ENCODE measurements at places on chromosomes 11 and 22.
A peak's percentile ranks its signal among the peaks of the same experiment; 100 is the strongest.

- peak; percentile 73 for DNase-seq
Observed at GRCh38 chr11:57249384-57250319, 12.6 kb upstream of the APLNR start.

DNA sequence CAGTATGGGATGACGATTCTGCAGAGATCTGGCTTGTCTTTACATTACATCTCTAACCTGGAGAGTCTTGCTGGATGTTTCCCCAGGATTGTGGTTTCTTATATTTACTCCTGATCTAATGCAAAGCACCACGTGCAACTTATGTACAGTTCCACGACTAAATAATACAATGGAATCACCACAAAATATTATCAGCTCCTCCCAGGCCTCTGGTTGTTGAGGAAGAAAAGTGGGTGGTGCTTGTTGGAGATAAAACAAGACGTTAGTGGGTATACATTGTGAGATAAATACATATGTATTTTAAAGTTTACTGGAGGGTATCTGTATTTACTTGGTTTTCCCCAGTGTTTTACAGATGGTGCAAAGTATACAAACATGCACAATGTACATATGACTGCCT, 569.7 kb downstream of the NTM start:
- DNase-seq, result no peak

DNA sequence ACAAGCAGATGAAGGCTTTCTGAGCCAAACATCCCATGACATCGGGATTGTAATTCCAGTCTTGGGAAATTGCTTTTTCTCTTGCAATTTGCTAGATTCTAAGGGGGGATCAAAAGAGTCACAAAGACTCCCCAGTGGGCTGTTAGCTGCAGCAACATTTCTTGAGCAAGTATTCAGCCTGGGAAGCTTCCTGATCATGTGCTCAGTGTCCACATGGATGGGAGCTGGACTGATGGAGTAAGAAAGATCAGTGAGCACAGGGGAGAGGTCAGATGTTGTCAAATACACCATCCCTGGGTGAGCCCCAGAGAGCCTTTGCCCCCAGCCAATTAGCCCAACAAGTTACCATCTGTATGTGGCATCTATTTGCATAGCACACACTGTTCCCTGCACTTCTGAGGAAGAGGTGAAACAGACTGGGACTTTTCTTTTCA, 10.2 kb upstream of the GRK3 start:
- no peak for DNase-seq

GRCh38 chr11:95593111-95593510, 196.5 kb downstream of the FAM76B start:
- peak; percentile 19 for DNase-seq

GRCh38 chr11:15940462-15941205, 415.7 kb downstream of the SOX6 start:
- DNase-seq, result no peak

DNA sequence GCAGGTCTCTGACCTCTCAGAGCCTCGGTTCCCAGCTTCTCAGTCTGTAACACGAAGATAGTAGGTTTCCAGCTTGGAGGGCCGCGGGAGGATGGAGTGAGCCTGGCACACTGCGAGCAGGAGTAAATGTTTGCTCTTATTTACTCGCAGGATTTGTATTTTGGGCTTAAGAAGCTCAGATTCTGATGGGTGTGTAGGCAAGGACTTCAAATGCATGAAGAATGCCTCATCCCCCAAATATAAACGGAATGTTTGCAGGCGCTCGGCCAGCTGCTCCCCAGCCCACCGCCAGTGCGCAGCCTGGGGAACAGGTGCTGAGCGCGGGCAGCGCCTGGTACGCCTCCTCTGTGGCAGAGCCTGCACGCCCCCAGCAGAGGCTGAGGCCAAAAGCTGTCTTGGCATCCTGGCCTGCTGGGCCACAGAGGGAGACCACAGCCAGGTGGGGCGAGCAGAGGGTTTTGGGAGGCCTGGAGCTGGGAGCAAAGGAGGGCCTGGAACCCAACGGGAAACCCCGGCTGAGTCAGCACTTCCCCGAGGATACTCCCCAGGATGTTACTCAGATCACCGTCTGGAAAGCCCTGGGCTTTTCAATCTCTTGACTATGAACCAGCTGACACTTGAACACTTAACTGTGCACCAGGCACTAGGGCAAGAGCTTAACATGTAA, 9.4 kb downstream of the EHD1 start:
- no peak for DNase-seq

DNA sequence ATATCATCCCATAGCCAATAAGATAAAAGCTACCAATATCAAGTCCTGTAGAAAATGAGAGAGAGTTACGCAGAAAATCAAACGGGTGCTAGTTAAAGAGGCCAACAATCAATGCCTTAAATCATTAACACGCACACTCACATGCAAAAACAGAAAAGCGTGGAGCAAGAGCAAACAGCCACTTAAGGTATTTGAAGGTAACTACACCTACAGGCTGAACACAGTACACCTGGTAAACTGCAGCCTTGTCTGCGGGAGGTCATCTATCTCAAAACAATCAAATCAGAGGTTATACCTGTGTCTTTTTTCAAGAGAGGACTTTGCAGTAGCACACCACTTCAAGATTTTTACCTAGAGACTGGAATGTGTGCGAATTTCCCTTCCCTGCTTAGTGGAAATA, 23.6 kb downstream of the SLC35F2 start:
- no peak for DNase-seq

- no peak for DNase-seq
Observed at GRCh38 chr11:109148669-109149068, 273.3 kb upstream of the C11orf87 start.

DNA sequence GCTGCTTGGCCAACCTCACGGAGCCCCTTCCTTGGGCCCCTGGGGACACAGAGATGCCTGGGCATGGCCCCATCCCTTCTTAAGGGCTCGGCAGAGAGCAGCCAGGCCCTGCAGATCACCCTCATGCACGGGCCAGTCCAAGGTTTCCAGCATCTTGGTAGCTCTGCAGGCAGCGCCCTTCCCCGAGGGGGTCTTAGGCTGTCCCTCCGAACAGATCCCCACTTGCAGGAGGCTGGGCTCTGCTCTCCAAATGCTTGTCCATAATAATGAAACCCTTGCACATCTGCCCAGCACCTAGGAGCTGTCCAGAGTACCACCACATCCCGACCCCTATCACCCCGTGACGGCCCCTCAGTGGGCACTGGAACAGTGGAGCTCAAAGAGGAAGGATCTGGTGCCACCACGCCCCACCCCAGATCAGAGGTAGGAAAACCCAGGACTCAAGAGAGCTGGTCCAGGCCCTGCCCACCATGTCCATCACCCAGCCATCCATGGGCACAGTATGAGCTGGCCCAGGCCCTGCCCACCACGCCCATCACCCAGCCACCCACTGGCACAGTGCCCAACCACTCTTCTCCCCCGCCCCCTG, 92.5 kb upstream of the PRR5 start:
- DNase-seq, result peak; percentile 49

GRCh38 chr22:35197071-35197470, 60.2 kb upstream of the HMGXB4 start:
- DNase-seq, result no peak

GRCh38 chr22:45334068-45334467, 24.3 kb downstream of the FAM118A start:
- no peak for DNase-seq

- DNase-seq, result peak; percentile 99
Observed at GRCh38 chr11:93741094-93741881, at the start of the genes C11orf54 and TAF1D. Gene C11orf54 (plus strand): TSS chr11:93741672. CDS start chr11:93747394, 5,722 bp downstream. Gene TAF1D (minus strand): TSS chr11:93741495. CDS start chr11:93739304, 2,191 bp downstream.

DNA sequence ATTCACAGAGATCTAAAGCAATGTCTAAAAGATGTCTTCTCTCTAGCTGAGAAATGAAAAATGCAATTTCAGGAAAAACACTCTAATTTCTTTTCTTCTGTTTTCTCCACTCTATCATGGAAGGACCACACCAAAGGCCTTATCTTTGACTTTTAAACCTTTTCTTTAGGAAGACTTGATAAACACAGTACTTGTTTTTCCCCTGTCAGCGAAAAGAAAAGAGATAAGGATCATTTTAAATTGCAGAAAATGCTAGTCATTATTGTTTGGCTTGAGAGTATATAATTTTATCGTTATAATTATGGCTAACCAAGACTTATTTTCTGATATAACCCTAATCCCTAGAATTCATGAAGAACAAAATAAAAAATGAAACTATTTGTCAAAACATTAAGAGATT, 462.4 kb upstream of the API5 start:
- DNase-seq, result no peak

DNA sequence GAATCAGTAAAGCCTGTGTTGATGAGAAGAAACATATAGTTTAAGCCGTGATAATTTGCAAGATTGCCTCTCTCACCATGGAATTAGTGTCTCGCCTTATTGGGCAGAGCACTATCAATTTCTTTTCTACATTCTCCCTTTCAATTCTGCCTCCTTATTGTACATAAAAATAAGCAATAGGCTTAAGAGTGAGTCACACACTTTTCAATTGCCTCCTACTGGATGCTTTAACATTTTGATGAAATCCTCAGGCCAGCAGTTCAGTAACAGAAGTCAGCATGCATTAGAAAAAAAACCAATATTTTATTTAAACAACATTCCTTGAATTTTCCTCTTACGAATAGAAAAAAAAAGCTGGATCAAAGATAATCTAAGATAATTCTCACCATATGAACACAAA, 33.8 kb upstream of the VWA5A start:
- DNase-seq, result no peak

DNA sequence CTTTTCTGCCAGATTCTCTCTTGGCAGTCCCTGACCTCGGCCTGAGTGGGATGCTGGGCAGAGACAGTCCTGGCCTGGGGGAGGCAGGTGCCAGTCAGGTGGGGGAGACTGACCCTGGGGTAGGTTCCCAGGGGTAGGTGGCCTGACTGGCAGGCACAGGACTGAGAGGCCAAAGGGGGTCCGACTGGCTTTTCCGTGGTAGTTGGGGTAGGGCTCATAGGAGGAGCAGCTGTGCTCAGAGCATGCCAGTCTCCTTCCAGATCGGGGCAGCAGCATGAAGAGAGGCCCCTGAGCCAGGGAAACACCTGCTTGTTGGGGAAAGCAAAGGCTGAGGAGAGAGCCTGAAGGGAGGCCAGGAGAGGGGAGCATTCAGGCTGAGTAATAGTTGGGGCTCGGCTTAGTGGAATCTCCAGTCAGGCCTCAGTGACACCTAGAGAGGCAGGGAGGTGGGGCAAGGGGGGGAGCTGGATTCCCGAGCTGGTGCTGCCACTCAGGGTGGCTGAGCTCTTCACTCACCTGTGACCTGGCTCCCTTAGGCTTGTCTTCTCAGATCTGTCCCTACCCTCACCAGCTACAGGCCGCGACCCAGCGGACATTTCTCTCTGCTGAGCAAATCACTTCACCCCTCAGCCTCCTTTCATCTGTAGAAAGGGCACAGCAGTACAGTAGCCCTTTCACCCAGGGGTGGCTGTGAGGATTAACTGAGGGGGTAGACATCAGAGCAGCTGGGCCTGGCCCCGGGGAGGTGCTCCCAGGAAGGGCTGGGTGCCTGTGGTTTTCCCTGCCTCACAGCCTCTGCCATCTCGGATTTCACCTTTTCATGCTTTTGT, 26.2 kb downstream of the MCM5 start:
- no peak for DNase-seq
